Activated naive CD8-positive, alpha-beta T cell treated with anti-CD3 and anti-CD28 coated beads for 36 hours (primary cell): ENCODE measurements at places on chromosomes 2 and 18. TPM values are rescaled to one million over a fixed set of nuclear protein-coding genes. Genes with fewer than 3 reads are reported as not detected.

Gene RND3
- not detected for total RNA-seq

Gene RTP5
- not detected for total RNA-seq

Gene AGAP1
- 1.4 TPM for total RNA-seq

Gene GPR148
- not detected for total RNA-seq

- no peak for DNase-seq
Observed at GRCh38 chr2:95019572-95019971, 5.9 kb upstream of the MAL start.

Gene CYP26B1
- total RNA-seq, result not detected

GRCh38 chr18:78713069-78713468 lies 266.5 kb upstream of the SALL3 start:
- no peak for DNase-seq

GRCh38 chr2:187372213-187372612 lies 75.8 kb downstream of the CALCRL start:
- no peak for DNase-seq

DNA sequence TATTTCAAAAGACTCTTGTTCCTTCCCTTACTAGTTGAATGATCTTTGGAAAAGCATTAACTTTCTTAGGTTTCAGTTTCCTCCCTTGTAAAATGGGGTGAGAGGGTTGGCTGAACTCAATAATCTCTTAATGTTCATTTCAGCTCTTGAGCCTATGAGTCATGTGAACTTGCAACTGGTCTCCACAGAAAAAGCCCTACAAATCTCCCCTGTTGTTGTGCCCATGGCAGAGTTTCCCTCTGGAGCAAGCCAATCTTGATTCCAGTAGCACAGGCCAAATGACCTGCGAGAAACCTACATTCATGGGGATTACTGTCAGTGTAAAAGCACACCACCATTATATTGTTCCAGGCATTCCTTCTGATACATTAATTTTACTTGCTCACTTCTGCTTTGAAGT lies 388.9 kb downstream of the ALK start:
- no peak for DNase-seq

- DNase-seq, result no peak
Observed at GRCh38 chr2:216556202-216556601, 57.6 kb downstream of the RPL37A start.

GRCh38 chr2:221109552-221109951 lies 462.6 kb downstream of the EPHA4 start:
- DNase-seq, result no peak
